ENCODE measurements at places on chromosomes 11 and 22.
A peak's percentile ranks its signal among the peaks of the same experiment; 100 is the strongest.

- DNase-seq, result peak; percentile 40
Observed at GRCh38 chr11:1559111-1559951, 12.7 kb downstream of the DUSP8 start.

DNA sequence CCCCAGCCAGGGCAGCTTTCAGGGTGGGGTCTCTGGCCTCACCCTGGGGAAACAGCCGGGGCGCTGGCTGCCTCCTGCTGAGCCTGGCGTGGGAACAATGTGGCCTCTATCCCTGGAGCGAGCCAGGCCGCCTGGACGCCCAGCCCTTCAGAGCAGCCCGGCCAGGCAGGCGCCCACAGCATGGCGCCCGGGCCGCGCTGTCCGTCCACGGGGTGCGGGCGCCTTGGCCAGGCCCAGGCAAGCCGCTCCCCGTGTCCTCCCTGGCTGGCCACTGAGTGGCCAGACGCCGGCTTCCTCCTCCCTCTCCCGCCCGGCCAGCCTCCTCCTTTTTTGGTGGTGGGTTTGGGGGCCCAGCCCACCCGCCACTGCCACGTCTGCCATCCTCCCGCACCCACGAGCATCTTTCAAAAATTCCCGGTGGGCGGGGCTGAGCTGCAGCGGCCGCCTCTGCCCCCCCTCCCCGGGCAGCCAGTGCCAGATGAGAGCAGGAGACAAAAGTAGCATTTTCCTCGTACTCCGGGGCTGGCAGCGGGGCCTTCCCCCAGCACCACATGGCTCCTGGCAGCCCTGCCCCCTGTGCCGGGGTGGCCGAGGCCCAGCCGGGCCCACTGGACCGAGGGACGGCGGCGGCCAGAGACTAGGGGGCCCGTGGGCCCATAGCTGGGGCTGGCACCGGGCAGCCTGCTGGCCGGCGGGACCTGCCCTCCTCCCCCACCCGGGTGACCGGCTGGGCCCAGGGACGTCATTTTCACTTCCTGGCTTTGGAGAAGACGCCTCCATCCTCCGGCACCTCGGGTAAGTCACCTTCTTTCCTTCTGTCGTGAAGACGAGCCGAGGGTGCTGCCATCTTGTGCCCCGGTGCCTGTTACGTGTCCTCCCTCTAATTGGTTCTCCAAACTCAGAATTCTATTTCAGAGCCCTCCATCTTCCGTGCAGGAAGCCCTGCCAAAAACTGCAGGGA is 70.2 kb upstream of the PPARA start:
- DNase-seq, result peak; percentile 50

DNA sequence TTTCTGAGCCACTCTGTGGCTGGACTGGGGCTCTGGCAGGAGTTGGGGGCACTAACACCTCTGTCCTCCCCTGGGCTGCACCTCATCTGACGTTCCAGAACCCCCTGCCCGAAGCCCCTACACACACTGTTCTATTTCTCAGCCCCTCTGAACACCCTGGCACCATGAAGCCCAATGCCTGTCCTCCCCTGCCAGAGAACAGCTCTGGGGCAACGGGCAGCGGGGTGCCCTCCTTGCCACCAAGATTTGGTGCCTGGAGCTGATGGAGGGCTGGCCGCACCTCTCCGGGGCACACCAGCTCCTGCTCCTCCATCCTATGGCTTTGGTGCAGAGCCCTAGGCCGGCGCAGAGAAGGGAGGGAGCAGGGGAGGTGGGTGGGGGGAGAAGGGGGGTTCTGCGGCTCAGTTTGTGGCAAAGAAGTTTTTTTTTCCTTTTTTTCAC is 16.3 kb downstream of the DUSP8 start:
- DNase-seq, result no peak

DNA sequence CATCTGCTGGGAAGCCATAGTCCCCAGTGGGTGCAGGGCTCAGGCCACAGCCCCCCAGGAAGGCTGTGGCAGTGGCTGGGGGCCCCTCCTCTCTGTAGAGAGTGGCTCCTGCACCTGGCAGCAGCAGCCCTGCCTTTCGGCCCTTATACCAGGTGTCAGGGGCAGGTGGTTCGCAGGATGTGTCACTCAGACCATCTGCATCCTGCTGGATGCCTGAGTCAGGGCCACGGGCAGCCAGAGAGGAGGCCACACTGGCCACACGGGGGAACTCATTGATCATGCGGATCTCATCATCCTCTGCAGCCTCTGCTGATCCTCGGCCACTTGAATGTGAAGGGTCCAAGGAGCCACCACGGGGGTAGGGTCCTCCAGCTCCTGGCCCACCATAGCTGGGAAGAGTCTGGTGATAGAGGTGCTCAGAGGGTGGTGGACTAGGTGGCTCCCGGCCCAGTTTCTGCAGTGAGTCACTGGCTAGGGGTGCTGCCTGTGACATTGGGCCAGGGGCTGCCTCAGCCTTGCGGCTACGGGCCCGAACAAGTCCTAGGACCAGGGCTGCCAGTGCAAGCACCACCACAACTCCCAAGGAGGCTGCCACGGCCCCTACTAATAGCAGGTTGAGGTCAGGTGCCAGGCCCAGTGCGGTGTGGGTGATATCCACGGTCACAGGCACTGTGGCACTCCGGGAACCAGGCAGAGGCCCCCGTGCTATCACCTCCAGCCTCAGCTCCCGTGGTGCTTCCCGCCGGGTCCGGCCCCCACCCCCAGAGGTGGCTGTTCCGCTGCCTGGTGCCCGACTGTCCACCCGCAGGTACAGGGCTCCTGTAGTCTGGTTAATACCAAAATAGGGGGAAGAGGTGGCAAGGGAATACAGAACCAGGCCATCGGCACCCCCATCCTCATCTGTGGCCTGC is 3.3 kb upstream of the TPP1 start:
- peak; percentile 13 for DNase-seq

GRCh38 chr11:4522752-4523151 is 22.2 kb upstream of the OR52M1 start:
- no peak for DNase-seq

DNA sequence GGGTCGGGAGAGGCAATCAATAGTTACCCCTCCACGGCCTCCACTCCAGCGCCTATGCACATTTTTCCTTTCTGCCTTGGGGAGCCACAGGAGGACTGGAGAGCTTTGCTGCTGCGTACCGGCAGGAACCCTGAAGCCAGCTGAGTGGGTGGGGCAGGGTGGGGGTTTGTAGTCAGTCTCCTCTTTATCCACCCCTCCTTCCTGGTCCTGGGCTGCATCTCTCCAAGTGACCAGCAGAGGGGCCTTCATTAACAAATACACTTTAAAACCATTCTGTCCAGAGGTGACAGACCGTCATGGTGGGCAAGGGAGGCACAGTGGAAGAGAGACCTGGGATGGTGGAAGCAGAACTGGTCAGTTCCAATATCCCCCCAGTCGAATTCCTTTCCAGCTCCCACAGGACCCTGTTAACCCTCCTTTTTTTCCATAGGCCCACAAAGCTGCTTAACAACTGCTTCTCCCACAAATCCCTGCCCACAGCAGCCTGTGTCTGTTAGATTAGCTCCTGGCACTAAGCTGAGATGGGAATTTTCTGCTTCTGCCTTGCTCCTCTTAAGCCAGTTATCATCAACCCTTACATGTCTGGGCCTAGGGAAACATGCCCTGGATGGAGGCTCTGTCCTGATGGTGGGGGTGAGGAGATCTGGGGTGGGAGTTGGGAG is 3.9 kb upstream of the ABCG4 start:
- peak; percentile 60 for DNase-seq

DNA sequence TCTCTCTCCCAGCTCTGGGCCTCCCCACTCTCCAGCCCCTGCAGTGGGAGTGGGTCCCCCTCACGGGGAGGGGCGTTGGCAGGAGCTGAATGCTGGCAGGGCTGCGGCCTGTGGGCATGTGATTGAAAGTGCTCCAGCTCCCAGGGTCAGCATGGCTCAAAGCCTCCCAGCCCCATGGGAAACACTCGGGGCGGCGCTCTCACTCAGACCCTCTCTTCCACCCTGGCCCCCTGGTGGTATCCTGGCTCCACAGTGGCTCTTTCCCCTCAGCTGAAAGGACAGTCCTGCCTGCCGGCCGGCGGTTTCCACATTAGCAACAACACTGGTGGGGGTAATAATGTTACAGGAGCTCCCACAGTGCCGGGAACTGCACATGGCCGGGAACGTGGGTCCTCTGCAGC is 35.5 kb downstream of the POLR3H start:
- no peak for DNase-seq

DNA sequence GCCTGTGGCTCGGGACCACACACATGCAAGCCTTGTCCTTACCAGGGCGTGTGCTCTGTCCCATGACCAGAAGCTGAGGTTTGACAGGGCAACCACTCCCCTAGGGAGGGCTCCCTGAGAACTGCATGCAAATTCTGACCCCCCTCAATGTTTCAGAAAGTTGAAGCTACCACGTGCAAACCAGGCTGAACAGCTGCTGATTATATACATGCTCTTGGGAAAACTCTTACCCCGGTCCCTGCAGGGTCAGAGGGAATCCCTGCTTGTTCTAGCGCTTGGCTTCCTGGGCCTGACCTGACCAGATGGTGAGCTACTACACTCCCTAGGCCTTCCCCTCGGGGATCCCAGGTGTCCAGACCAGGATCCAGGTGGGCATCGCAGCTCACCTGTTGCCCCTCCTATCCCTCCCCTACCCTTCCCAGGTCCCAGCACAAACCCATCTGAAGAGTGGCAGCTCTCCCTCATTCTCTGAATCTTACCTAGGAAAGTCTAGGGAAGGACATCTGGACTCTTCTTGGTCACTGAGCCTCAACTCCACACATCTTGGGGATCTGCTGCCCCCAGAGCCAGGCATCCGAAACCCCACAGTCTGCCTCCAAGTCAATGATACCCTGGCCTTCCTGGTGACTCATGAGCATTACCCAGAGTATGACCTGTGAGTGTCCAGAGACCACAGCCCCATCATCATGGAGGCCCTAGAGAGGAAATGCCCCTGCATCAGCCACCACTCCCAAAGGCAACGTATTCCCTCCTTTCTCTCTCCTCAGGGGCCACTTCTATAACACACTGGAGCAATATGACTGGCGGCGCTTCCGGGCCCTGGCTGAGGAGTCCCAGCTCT is 61.5 kb downstream of the BTG4 start:
- no peak for DNase-seq

GRCh38 chr11:77372726-77373125 is 71.2 kb upstream of the GDPD4 start:
- DNase-seq, result no peak

GRCh38 chr11:24642648-24643047 is 145.8 kb downstream of the LUZP2 start:
- no peak for DNase-seq

GRCh38 chr11:134632347-134633119 is 220.5 kb upstream of the B3GAT1 start:
- DNase-seq, result no peak

DNA sequence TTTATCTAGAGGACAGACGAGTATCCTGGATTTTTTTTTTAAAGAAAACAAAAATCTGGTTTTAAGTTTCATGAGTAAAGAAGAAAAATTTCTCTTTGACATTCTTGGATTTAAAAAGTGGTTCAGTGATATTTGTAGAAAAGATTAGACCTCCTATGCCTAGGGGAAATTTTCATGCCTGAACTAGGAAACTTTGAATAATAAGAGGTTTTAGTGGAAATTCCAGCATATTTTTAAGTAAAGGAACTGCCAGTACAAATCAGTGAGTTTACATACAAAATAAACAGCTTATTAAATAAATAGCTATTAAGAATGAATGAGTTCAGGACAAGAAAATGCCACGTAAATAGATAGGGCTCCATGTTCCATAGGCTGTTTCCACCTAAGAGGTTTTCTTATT is 17.5 kb downstream of the JAM3 start:
- no peak for DNase-seq

DNA sequence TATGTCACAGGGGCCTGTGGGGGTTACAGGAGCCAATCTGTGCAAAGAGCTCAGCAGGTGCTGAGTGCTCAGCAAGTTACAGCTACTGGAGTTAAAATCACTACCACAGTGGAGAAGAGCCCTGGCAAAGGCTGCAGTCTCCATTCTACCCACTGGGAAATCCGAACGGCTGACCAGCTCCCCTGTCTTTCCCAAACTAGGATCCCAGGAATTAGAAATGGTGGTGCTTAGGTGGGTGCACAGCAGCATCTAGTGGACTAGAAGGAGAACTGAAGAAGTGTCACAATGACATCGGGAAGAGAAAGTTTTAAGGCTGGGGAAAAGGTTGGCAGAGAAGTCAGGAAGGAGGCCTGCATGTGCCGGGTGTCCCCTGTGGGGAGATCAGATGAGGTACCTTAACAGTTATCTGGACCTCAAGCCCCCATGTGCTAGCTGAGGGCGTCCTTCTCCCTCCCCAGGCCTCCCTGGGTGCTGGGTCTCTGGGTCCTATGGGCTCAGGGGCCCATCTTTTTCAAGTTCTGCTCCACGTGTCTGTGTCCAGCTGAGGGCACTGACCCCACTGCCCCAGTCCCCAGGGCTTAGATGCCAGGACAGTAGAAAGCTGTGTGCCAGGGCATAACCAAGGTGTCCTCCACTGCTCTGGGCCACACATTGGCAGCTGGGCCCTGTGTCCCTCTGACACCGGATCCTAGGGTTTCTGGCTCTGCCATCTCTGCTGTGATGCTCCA is 1.9 kb downstream of the PIWIL3 start:
- DNase-seq, result peak; percentile 39

DNA sequence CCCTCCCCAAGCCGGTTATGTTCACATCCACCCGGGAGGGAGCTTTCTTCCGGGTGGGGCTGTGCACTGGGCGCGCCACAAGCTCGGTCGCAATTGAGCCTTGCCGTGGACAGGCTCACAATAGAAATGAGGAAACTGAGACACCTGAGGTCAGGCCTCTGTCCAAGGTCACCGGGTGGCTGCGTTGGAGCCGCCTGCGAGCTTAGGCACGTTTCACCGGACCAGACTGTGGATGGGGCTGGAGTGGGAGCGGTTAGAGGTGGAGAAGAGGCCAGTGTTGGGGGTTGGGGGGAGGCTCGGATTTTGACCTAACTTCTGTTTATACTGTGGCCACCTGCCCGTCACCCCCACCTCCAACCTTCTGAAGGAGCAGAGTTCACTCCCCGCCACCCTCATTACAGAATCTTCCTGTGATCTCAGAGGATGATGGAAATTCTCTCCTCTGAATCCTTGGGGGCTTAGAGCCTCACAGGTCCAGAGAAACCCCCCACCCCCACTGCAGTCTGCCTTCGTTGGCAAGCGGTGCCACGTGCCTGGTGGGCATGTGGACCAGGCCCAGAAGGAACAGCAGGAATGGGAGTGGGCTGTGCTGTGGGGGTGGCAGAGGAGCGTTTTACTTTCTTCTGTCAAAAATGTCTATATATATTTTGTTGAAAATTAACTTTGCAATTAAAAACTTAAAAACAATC is 631 bp upstream of the NPTXR start:
- DNase-seq, result no peak

- DNase-seq, result no peak
Observed at GRCh38 chr22:36377022-36377631, 10.6 kb downstream of the MYH9 start.

- DNase-seq, result no peak
Observed at GRCh38 chr11:13189561-13190426, 87.8 kb upstream of the BMAL1 start.

GRCh38 chr11:118065384-118065783 is 11.5 kb upstream of the TMPRSS4 start:
- no peak for DNase-seq

GRCh38 chr11:118572981-118573550 is 857 bp downstream of the ARCN1 start:
- no peak for DNase-seq

- DNase-seq, result no peak
Observed at GRCh38 chr11:18599739-18600230, at the start of gene MISFA. TSS of gene MISFA (plus strand) at chr11:18599789. CDS start at chr11:18599929, 140 bp downstream.
